Stimulated activated CD8-positive, alpha-beta memory T cell treated with anti-CD3 and anti-CD28 coated beads, Interleukin-7, amount 100 ng/mL, for 1 hour (primary cell): ENCODE measurements at places on chromosomes 2 and 18.

DNA sequence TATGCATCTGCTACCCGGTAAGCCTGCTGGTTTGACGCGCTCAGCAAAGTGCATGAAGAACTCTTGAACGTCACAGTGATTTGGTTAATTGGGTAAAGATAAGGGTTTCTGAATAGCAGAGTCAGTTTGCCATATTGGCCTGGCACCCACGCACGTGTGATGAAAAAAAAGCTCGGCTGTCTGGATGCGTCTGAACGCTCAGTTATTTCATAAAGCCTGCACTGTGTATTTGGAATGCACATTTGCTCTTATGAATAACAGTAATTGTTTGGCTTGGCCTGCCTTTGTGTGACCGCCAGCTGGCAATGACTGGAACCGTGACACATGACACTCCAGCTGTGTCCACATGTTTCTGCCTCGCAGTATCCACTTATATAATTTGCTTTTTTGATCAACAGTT lies 129.2 kb upstream of the MEIS1 start:
- DNase-seq: no peak

GRCh38 chr2:69798909-69799526 lies 30.4 kb upstream of the GMCL1 start:
- no peak for DNase-seq

GRCh38 chr2:201656102-201656501 lies 12.8 kb upstream of the TMEM237 start:
- no peak for DNase-seq

- DNase-seq: no peak
Measured at GRCh38 chr2:171390941-171391516, 42.8 kb downstream of the METTL8 start.

- no peak for DNase-seq
Measured at GRCh38 chr2:120650022-120650644, 85.5 kb upstream of the GLI2 start.

- DNase-seq: no peak
Measured at GRCh38 chr2:30254685-30255001, 23.3 kb downstream of the LBH start.

DNA sequence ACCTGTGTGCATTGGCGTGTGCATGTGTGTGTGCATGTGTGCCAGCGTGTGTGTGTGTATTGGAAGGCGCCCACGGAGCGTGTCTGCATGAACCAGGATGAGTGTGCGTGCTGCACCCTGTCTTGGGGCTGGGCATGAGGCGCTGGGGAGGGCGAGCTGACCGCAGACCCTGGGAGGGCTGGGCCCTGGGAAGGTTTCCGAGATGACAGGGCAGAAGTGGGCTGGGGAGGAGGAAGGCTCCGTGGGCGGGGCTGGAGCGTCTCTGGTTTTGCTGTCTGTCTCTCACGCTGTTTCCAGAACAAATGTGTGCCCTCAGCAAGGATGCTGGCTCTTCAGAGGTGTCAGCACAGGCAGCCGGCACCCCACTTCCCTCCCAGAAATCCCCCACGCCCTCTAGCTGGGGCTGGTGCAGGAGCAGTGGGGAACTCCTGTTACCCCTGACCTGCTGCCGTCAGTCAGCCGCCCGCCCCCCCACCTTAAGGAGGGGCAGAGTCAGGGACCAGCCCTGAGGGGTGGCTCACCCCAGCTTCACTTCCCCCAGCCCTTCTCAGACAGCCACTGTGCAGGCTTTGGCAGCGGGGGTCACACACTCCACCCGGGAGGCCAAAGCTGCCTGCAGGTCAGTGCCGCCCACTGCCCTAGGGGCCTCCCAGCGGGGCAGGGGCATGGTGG lies at the start of gene GPR35:
TSS of gene GPR35 (plus strand) at position 531 of the 672 bp plus-strand sequence. CDS start 4,473 bp downstream, outside the sequence.
- DNase-seq: peak; percentile 42
